ENCODE measurements at places on chromosomes 13 and 19.

- no peak for DNase-seq
Measured at GRCh38 chr19:14059652-14060155, 2.2 kb downstream of the PALM3 start.

- peak; percentile 86 for DNase-seq
Measured at GRCh38 chr13:30865123-30866049, 40.7 kb upstream of the MEDAG start.

DNA sequence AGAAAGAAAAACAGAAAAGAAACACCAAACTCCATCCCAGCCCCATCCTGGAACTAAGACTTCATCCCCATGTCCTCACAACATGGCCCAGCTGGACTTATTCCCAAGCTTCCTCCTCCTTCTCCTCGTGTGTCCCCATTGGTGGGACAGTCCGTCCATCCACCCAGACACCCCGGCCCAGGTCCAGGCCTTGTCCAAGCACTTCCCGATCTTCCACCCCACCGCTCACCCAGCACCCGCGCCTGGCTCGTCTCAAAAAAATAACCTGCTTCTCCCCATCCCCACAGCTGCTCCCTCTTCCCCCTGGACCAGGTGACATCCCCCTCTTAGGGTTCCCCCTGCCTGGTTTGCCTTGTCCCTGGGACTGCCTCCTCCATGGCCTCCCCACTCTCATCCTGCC is 1.4 kb upstream of the FCER2 start:
- DNase-seq: no peak

- DNase-seq: no peak
Measured at GRCh38 chr13:111211789-111212516, 96.8 kb downstream of the ARHGEF7 start.

DNA sequence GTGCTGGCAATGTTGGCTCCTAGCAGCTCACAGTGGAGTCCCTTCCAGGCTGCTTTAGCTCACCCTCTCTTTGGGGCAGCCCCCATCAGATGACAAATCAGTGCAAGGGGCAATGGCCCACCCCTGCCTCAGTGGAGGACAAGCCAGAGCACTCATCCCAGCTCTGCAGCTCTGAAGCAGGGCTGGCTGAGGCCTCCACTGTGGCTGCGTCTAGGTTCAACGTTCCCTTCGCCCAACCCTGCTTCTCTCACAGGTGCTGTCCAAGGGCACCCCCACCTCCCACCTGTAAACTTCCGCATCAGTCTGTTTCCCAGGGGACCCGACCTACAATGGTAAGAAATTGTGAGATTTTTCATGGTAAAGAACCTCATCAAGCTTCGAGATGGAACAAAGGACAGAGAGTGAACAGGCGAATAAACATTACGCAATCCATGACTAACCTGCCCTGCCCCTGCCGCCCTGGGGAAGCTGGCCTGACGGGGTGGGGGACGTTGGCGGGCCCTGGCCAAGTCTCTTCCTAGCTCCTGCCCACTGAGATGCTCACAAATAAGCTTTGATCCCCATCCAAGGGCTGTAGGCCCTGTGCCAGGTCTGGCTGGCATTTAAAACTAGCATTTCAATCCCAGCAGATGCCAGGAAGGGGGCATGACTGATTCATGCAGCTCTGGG is 40.5 kb downstream of the DZIP1 start:
- DNase-seq: no peak

DNA sequence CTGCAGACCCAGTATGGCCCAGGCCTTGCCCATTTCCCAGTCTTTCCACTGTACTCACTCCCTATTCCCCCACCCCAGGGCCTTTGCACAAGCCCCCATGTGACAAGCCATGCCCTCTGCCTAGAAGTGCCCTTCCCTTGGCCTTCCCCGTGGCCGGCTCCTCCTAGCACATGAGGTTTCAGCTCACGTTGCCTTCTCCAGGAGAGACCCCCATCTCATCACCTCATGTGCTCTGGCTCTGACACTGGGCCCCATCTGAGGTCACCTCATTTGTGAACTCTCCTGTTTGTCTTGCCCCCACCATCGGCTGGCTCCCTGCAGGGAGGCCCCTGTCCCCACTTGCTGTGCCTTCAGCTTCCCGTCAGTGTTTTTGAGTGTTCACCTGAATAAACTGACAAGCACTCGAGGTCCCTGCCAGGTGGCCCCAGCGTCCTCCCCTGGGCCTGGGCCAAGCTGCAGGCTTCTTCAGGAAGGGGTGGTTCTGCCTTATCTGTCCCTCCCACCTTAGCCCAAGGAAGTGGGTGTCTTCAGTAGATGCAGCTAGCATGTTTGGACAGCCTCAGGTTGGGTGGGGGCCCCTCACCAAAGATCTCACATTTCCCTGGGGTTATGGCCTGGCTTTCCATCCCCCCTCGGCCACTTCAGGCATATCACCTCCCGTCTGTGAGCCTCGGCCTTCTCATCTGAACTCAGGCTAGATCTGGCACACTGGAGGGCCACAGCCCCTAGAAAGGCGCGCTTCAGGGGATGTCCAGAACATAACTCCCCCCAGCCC is 3.8 kb upstream of the SLC25A42 start:
- DNase-seq: no peak

- no peak for DNase-seq
Measured at GRCh38 chr13:100336795-100337516, 248.1 kb downstream of the PCCA start.

DNA sequence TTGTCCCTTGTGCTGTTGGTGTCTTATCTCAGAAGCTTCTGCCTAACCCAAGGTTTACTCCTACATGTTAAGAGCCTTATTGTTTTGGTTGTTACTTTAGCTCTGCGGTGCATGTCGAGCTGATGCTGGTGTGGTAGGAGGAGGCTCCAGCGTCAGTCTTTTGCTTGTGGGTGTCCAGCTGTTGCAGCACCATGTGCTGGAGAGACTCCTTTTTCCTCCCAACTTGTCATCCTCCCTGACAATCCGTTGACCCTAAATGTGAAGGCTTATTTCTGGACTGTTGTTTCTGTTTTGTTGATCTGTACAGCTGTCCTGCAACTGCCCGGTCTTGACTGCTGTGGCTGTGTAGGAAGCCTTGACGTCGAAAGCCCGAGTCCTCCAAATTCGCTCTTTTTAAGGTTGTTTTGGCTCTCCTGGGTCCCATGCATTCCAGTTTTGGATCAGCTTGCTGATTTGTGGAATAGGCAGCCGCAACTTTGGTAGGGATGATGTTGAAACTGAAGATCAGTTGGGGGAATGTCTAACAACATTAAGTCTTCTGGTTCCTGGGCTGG is 15.3 kb downstream of the NAXD start:
- DNase-seq: no peak

DNA sequence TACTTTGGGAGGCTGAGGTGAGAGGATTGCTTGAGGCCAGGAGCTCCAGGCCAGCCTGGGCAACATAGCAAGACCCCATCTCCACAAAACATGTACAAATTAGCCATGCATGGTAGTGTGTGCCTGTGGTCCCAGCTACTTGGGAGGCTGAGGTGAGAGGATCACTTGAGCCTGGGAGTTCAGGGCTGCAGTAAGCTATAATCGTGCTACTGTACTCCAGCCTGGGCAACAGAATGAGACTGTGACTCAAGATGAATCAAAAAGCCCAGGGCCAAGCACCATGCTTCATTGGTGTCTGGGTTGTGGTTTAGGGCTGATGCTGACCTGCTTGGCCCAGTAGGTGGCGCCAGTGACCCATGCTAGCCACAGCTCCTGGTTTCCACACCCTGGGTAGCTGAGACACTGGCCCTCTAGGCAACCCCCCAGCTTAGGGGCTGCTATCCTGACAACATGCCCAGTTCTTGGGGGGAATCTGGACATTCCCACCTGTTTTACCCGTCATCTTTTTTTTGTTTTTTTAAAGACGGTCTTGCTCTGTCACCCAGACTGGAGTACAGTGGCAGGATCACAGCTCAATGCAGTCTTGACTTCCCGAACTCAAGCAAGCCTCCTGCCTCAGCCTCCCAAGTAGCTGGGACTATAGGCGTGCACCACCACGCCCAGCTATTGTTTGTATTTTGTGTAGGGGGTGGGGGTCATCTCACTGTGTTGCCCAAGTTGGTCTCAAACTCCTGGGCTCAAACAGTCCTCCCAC is 5.5 kb downstream of the CCDC124 start:
- peak; percentile 26 for DNase-seq

GRCh38 chr19:2867025-2867991 is at the start of gene ZNF556:
ZNF556 (plus strand) TSS chr19:2867335; CDS start chr19:2867422, 87 bp downstream.
- DNase-seq: no peak

GRCh38 chr13:52845766-52846566 is 2.5 kb downstream of the PCDH8 start:
- no peak for DNase-seq
